ENCODE measurements at places on chromosomes 2 and 18.
A peak's percentile ranks its signal among the peaks of the same experiment; 100 is the strongest.

DNA sequence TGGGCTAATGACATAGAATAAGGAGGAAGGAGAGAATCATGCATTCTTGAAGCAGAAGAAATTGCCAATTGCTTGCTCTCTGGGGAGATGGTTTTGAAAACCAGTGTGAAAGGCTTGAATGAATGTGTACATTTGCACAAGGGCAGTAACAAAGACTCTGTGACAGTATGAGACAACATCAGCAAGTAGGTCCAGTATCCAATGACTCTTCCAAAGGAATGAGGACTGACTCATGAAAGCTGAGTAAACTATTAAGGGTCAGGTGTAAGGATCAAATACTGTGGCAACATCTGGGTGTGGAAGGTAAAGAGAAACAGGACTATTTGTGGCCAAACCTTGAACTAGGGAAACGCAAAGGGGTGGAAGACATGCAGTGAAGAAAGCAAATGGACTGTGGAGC is 886.0 kb upstream of the CHAC2 start:
- no peak for DNase-seq

- DNase-seq, result no peak
Measured at GRCh38 chr2:10094271-10094814, 14.1 kb upstream of the CYS1 start.

DNA sequence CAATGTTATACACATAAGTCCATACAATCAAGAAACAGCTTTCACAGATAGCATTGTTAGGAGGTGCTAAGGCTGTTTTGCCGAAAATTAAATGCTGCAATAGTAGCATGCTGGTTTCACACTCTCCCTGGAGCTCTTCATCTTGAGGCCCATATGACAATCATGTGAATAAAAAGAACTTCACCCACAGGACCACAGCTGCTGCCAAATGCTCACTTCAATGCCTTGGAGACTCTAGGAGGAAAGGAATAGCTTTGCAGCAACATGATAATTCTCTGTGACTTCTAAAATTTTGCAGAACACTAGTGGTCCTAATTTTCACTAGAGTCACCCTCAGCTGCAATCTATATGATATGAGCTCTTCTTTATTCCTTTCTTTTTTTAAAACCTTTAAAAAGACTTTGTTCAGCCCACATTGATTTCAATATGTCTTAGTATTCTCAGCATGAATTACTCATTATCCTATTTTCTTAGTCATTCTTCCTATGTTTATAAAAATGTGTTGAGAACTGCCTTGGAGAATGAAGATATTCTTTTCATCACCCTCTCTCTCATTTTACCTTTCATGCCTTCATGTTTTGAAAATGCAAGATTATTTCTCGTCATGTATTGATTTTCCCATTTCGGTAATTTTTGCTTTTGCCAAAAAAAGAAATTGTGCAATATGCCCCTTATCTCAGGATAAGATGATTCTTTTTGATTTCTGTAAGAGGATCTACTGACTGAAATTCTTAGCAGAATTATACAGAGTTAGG is 108.2 kb downstream of the PDE1A start:
- no peak for DNase-seq

GRCh38 chr2:148781544-148781943 is 93.5 kb upstream of the KIF5C start:
- no peak for DNase-seq

DNA sequence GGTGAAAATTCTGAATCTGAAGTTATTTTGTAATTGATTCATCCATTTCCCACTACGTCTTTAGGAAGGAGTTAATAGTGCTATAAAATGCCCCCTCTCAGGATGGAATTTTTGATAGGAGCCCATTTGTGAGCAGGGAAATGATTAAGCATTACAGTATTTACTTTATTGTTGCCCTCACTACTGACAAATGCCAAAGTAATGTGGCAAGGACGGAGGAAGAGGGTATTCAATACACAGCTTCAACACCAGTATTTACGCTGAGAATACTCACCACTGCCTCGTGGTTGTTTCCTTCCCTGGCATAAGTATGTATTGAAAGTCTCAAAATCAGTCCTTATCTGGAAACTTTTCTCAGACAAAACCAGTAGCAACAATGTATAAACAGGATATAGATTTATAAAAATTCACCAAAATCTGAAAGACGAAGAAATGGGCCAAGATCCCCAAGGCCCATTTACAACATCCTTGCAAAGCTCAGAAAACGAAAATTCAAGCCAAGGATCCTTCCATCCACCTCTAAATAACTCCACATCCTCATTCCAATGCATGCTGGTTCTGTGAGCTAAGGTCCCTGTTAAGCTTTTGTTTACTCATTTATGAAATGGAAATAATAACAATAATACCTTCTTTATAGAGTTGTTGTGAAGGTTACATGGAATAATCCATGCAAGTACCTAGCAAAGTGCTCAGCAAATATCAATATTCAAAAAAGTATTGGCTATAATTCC is 29.3 kb downstream of the FEZ2 start:
- DNase-seq, result no peak

DNA sequence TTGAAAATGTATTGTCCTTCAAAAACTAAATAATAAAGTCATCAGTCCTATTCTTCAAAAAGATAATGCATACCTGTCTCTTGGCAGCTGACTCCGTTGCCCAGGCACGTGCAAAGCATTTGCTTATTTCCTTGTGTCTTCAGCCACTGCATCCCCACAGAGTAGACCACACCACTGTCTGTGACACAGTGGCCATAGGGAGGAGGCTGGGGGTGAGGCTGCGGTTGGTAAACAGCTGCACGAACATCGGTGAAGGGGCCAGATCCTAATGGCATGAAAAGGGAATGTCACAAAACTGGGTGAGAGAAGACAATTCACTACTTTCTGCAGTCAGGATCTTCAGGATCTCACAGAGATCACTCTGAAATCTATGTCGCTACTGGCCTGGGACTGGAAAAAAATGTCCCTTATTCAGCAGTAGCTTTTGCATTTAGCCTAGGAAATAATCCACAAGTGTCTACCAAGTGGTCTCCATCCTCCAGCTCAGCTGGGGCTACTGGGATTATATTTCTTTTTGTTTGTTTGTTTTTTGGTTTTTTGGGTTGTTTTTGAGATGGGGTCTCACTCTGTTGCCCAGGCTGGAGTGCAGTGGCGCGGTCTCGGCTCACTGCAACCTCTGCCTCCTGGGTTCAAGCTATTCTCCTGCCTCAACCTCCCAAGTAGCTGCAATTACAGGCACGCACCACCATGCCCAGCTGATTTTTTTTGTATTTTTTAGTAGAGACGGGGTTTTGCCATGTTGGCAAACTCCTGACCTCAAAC is 10.7 kb downstream of the FN1 start:
- no peak for DNase-seq

DNA sequence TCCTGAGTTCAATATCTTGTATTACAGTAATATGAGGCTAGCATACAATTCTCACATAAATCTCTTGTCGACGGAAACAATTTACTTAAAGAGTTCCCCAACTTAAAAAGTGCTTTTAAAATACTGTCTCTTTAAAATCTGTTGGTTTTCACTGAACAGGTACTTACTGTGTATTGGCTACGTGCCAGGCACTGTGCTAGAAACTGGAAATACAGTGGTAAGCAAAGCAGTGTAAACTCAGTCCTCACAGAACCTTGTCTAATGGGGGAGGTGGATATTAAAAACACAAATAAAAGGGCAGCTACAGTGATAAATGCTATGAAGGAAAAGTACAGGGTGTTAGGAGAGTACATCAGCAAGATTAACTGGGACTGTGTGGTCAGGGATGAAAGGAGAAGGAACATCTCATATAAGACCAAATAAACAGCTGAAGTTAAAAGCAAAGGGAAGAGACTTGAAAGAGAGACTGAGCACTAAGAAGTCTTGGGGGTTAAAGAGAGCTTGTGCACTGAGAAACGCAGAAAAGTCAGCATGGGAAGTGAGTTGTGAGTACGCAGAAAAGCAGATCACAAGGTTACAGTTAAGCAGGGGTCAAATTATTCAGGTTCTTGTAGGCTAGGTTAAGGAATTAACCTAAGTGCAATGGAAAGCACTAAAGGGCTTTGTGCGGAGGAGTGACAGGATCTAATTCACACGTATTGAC is 52.5 kb downstream of the USP40 start:
- no peak for DNase-seq

- DNase-seq, result no peak
Measured at GRCh38 chr18:35971661-35972196, 750 bp upstream of the RMP24 start.

- no peak for DNase-seq
Measured at GRCh38 chr2:191538334-191538903, 139.5 kb upstream of the NABP1 start.

DNA sequence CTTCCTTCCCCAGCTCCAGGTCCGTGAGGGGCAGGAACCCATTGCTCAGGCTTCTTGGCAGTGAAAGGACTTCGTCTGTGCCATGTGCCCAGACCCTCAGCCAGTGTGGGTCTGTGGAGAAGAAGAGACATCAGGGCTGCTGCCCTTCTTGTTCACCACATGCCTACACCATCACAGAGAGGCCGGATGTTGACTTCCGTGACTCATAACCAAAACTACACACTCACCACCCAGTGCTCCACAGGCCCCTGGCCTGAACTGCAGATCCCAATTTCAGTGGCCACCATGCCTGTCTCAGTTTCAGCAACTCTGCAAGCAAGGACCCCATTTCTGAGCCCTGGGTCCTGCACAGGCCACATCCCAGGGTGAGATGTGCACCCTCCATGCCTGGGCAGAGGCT is 332.6 kb upstream of the SALL3 start:
- DNase-seq, result no peak

- DNase-seq, result peak; percentile 32
Measured at GRCh38 chr2:95023222-95023597, 2.3 kb upstream of the MAL start.

DNA sequence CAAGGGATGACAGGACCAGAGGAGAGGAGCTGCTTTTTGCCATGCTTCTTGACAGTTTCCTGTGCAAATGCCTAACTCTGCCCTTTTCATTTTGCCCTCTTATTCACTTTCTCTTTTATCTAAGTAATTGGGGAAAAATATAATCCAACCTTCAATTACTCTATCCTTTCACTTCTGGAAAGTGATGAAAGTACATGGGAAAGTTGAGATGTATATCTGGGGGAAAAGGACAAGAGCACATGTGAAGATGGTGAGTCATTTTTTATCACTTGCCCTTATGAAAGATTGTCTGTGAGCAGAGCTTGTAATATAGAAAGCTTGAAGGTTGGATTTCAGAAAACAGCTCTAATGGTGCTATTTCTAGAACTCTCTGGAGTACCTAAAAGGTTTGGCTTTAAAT is 1070.7 kb downstream of the CNTNAP5 start:
- DNase-seq, result no peak

- no peak for DNase-seq
Measured at GRCh38 chr18:34746614-34747013, 36.5 kb downstream of the DTNA start.

- no peak for DNase-seq
Measured at GRCh38 chr2:222877556-222878300, 16.9 kb downstream of the ACSL3 start.

GRCh38 chr18:31102941-31103340 is 720 bp upstream of the DSC2 start:
- DNase-seq, result no peak

DNA sequence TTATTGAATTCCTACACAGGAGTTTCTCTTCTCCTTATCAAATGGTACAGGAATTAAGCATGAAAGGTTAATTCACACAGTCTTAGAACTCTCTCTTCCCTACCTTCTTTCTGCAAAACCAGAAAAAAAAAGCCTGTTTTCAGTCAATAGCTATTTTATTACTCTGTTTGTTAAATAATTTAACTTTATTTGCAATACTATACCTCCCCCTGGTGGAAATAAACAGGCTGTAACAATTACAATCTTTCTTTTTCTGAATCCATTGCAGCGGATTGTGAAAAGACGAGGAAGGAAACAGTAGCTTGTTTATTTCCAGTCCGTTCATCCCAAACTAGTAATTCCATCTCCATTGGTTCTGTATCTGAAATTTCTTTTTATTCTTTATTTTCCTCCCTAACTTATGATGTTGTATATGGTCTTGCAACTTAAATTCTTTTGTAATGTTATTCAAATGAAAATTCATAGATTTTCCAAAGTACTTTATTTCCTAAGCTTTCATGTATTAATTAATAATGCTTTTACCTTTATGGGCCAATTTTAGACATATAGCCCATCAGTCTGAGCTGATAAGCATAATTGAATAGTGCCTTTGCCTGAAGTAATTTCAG is 165.2 kb downstream of the SH3BP4 start:
- no peak for DNase-seq

GRCh38 chr2:216594081-216594480 is 39.1 kb upstream of the IGFBP2 start:
- DNase-seq, result no peak

GRCh38 chr2:191287820-191288219 is 42.6 kb downstream of the MYO1B start:
- DNase-seq, result no peak

DNA sequence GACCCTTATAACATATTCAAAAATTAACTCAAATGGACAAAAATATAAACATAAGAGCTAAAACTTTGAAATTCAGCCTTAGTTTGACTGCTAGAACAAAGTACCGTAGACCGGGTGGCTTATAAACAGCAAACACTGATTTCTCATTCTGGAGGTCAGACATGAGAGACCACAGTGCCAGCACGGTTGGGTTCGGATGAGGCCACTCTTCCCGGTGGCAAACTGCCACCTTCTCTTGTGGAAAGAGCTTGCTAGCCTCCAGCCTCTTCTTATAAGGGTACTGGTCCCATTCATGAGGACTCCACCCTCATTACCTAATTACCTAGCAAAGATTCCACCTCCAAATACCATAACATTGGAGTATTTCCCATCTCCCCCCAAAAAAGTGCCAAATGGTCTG is 91.3 kb downstream of the FAM210A start:
- DNase-seq, result no peak

GRCh38 chr2:212958757-212959295 is 192.6 kb downstream of the IKZF2 start:
- DNase-seq, result no peak

GRCh38 chr2:197071790-197072436 is 145.4 kb upstream of the PGAP1 start:
- DNase-seq, result no peak

- DNase-seq, result no peak
Measured at GRCh38 chr18:74252039-74252395, 39.7 kb downstream of the CYB5A start.

- DNase-seq, result no peak
Measured at GRCh38 chr2:73033142-73033765, 38.3 kb downstream of the SFXN5 start.

- no peak for DNase-seq
Measured at GRCh38 chr2:67322353-67323001, 74.7 kb upstream of the ETAA1 start.

- no peak for DNase-seq
Measured at GRCh38 chr2:68577183-68577582, 66.2 kb upstream of the PROKR1 start.

- no peak for DNase-seq
Measured at GRCh38 chr2:230413479-230413878, 2.5 kb upstream of the SP100 start.

DNA sequence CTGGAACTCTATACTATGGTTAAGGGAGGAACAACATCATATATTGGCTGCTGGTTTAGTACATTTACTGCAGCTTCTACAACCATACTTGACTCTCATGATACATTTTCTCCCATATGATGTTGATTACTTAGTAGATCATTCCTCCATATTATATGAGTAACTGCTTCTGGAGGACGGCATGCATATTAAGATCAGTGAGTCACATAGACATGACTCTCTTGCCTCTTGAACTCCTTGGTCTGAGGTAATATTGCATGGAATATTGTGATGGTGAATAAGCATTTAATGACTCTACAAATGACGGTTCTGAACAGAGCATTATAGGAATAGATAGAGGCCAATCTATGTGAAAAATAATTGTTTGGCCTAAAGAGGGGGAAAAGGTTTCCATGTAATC is 418.8 kb upstream of the SPHKAP start:
- DNase-seq, result no peak

GRCh38 chr2:45168711-45169338 is 159.6 kb upstream of the SIX2 start:
- no peak for DNase-seq

All from activated CD8-positive, alpha-beta memory T cell treated with anti-CD3 and anti-CD28 coated beads for 1 hour (primary cell).